ENCODE measurements at places on chromosomes 1 and 21.
A peak's percentile ranks its signal among the peaks of the same experiment; 100 is the strongest.

DNA sequence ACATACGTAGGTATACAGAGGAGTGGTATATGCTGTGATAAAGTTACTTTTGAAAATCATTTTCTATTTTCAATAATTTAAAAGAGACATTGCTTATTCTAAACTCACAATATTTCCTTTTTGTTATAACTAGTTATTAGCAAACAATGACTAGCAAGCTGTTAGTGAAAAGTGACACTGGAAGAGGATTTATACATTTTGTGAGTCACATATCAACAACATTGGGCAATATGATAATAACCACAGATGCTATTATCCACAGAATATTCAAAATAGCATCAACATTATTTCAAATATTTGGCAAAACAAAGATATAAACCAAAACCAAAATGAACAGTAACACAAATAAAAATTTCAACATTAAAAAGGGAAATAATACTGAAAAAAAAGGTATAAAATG, 104.0 kb upstream of the HP1BP3 start:
- DNase-seq: no peak

- DNase-seq: no peak
Measured at GRCh38 chr1:220315070-220315839, 43.0 kb upstream of the RAB3GAP2 start.

DNA sequence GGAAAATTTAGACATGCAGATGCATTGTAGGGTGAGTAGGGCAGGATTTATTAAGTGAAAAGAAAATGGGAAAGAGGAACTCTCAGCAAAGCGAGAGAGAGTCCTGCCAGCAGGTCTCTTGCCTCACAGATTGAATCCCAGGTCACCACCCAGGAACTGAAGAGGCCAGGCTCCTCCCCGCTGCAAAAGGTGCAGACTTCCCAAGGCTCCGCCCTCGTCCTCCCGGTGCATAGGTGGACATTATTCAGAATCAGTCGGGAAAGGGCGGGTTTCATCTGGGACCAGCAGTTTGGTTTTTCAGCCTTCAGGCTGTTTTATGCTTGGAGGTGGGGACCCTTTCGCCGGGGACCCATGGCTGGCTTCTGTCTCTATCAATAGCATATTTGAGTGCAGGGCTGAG, 41.6 kb upstream of the APP start:
- no peak for DNase-seq

DNA sequence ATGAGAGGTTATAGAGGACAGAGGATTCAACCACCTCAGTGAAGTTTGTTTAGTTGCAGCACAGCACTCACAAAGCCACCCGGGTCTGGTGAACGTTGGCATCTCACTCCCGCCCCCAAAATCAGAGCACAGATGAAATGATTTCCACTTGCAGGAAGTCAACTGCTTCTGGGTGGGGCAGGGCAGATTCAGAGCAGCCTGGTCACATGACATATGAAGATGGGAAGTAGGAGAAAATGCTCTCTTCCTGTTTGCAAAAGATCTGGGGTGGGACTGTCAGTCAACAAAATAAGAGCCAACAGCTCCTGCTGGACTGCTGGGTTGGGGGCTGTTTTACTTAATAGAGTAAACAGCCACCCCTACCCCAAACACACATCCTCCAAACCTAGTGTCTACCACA, 43.2 kb downstream of the LRRC71 start:
- DNase-seq: peak; percentile 31

GRCh38 chr1:183588827-183589226, 1.4 kb downstream of the NCF2 start:
- no peak for DNase-seq

DNA sequence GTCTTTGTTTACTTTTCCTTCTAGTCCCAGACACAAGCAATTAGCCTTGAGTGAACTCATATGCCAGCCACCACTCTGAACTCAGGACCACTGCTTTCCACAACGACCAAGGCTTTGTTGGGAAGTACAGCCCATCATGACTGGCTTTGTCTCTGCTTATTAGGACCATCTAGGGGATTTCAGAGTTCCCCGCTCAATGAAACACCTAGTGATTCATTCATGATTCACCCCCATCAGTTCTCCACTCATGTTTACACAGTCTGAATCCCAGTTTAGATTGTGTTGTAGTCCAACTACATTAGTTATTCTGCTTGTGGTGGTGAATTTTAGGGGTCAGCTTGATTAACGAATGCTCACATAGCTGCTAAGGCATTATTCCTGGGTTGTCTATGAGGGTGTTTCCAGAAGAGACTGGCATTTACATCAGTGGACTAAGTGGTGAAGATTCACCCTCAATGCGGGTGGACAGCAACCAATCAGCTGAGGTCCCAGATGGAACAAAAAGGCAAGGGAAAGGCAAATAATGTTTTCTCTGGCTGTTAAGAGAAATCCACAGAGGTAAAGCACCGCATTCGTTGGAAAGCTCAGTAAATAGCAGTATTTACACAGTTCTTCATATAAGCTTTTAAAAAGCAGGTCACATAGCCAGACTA, 122.7 kb downstream of the RGS21 start:
- DNase-seq: no peak

DNA sequence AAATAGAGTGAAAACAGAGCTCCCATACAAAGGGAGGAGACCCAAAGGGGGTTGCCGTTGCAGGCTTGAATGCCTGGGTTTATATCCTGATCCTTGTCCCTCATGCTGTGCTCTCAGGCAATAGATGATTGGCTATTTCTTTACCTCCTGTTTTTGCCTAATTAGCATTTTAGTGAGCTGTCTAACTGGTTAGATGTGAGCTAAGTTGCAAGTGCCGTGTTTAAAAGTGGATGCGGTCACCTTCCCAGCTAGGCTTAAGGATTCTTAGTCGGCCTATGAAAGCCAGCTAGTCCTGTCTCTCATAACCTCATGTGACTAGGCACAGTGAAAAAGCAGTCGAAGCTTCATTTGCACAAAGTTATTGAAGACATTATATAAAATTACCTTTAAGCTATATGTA, 356.7 kb upstream of the TMPRSS15 start:
- DNase-seq: no peak

- no peak for DNase-seq
Measured at GRCh38 chr1:239655023-239655422, 268.7 kb downstream of the CHRM3 start.

- DNase-seq: no peak
Measured at GRCh38 chr1:208054911-208055379, 144.0 kb upstream of the CD34 start.

DNA sequence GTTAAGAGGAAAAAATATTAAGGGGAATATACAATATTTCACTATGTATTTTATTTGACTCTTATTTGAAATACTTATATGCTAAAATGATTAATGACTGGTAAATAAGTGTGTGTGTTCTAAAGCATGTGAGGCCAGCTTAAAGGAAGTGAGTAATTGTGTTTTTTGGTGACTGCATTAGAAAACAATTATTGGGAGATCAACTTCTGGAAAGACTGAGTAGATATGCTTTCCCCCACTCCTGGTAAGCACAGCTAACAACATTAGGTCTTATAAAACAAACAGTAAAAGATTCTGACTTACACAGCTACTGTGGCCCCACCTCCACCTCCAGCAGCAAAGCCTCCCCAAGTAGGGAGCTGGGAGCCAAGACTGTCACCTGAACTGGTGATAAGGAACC, 403.0 kb downstream of the SRGAP2C start:
- DNase-seq: no peak

DNA sequence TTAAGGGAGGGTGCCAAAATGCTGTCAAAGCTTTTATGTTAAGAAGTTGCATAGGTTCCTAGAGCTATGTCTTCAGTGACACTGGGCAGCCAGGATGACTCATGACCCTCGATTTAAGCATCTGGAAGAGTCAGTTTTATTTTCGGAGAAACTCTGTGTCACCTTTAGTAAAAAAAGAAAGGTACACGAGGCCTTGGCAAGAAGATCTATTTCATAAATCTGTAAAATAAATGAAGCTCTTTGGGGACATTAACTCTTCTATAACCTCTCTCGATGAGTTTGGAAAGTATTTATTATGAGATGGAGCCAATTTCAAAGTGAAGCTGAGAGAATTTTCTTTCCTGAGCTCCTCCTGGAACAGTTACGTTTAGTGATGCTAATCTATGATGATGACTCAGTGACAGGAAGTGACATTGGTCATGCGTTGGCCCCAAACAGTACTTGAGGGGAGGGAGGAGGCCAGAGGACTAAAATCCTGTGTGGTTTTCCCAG, 156.5 kb downstream of the HLX start:
- DNase-seq: no peak

DNA sequence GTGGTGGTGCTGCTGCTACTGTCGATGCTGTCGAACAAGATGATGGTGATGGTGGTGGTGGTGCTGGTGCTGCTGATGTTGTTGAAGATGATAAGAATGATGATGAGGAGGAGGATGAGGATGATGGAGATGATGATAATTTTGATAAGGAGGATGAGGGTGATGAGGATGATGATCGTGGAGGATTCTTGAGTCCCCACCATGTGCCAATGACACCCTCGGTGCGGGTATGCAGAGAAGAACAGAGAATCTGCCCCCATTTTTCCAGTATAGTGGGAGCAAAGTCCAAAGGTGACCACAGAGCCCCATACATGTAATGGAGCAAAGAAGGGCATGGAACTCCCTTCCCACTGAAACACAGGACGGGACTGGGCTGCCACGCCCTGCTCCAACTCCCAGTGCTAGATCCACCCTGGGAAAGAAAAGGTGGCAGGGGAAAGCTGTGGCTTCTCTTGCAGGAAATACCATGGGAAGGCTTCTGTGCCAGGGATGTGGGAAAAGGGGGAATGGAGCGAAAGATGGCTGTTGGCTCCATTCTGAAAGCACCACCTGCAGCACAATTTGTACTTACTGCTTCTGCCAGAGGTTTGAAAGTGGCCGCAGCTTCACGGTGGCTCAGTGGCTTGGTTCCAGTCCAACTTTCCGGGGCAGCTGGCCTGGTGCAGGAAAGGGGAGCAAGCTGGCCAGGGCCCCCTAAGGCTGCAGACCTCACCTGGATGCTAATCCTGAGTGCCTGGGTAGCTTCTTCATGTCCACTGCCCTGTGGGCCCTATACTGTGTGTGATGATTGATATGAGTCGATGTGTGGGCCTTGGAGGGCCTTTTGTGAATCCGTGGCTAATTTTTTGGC, 387.2 kb upstream of the VAMP3 start:
- DNase-seq: no peak

- no peak for DNase-seq
Measured at GRCh38 chr1:6181347-6181770, 1.2 kb upstream of the CHD5 start.

GRCh38 chr1:246934765-246935164, 3.0 kb upstream of the AHCTF1 start:
- no peak for DNase-seq

GRCh38 chr1:211287218-211287617, 28.1 kb downstream of the RCOR3 start:
- DNase-seq: no peak

- DNase-seq: no peak
Measured at GRCh38 chr1:23417570-23417969, 7.0 kb downstream of the TCEA3 start.

DNA sequence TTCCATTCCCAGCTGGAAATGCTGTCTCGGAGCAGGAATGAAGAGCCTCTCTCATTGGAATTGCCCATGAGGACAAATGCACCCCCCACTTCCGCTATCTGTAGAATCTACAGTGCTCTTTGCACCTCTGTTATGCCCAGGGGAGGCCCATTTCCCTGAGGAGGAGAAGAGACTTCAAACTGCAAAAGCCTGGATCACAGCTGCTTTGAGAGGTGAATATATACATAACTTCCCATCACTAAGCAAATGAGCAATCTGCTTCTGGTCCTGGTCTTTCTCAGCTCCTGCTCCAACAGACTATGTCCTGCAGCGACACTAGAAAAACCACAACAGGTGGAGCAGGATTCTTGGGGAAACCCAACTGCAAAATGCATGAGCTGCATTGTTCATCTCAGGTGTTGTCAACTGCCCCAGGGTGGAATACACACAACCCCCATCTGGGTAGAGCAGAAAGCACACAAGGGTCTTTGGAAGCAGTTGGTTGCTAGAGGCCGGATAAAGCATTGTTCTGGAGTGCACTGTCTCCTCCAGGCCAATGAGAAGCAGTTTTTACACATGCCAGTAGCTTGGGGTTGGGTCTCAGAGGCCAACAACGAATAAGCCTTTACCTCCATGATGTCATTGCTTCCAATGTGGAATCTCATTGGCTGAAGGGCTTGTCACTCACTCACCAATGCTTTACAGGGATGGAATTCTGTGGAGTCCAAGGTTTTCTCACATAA, 67.7 kb upstream of the RAB4A start:
- no peak for DNase-seq

GRCh38 chr1:74830766-74831165, 97.8 kb downstream of the TYW3 start:
- no peak for DNase-seq

DNA sequence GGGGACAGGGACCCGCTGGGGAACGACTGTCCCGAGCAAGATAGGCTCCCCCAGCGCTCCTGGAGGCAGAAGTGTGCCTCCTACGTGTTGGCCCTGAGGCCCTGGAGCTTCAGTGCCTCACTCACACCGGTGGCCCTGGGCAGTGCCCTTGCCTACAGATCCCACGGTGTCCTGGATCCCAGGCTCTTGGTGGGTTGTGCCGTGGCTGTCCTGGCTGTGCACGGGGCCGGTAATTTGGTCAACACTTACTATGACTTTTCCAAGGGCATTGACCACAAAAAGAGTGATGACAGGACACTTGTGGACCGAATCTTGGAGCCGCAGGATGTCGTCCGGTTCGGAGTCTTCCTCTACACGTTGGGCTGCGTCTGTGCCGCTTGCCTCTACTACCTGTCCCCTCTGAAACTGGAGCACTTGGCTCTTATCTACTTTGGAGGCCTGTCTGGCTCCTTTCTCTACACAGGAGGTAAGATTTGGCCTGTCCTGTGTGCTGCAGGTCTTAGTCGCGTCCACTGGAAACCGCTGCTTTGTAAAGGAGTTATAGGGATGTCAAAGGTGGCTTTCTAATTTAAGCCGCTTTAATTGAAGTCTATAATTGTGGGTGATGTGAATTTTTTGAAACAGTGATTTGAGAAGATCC, 717 bp downstream of the UBIAD1 start:
- peak; percentile 15 for DNase-seq

GRCh38 chr1:205251576-205251975, 23.8 kb downstream of the TMCC2 start:
- DNase-seq: no peak

GRCh38 chr1:157723157-157723556, 22.6 kb upstream of the FCRL3 start:
- DNase-seq: no peak

DNA sequence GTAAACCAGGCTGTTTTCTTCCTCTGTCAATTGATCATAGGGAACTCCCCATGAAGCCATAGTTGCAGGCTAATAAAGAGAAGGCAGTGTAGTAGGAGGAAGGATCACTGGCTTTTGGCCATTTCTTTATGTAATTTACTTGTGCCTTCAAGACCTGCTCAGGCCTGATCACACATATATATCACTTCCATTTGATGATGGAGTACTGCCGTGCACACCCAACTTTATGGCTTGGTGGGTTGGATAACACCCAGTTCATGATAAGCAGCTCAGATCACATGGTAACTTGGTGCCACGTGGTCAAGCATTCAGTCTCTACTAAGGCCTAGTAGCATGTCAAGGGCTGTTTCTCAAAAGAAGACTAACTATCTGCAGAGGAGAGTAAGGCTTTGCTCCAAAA, 4.1 kb downstream of the MROH9 start:
- DNase-seq: no peak

GRCh38 chr1:206106328-206107167, 10.6 kb downstream of the AVPR1B start:
- DNase-seq: peak; percentile 76

GRCh38 chr21:38936240-38936639, 130.5 kb downstream of the ETS2 start:
- DNase-seq: no peak
